Activated CD8-positive, alpha-beta T cell treated with anti-CD3 and anti-CD28 coated beads for 36 hours (primary cell): ENCODE measurements at places on chromosomes 7 and 10. TPM values are rescaled to one million over a fixed set of nuclear protein-coding genes. Genes with fewer than 3 reads are reported as not detected.

- DNase-seq: no peak
Measured at GRCh38 chr10:77776487-77776886, 138.9 kb upstream of the KCNMA1 start.

GRCh38 chr10:35182631-35183510 lies 56.2 kb downstream of the CREM start:
- DNase-seq: no peak

DNA sequence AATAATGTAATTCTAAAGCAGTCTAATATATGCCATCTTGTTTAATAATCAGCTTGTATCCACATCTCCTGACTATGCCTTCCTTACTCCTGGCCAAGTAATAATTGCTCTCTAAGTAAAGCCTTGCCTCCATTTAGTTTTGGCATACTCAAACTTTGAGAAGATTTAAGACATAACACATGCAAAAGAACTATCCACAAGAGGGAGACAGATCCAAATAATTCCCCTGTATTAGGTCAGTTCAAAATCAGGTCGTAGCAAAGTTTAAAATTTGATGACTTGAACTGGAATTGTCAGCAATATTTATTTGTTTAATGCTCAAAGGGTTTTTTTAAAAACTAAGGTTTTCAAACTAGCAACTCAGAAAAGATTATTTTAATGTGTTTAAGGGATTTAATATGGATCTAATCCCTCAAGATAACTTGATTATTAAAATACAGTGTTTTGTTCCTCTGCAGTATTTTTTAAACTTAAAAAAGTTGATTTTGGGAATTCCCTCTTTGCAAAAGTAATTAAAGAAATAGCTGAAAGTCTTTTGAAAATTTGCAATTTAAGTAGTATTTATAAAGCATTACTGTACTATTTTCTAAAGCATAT lies 95.3 kb downstream of the HDAC9 start:
- DNase-seq: no peak

DNA sequence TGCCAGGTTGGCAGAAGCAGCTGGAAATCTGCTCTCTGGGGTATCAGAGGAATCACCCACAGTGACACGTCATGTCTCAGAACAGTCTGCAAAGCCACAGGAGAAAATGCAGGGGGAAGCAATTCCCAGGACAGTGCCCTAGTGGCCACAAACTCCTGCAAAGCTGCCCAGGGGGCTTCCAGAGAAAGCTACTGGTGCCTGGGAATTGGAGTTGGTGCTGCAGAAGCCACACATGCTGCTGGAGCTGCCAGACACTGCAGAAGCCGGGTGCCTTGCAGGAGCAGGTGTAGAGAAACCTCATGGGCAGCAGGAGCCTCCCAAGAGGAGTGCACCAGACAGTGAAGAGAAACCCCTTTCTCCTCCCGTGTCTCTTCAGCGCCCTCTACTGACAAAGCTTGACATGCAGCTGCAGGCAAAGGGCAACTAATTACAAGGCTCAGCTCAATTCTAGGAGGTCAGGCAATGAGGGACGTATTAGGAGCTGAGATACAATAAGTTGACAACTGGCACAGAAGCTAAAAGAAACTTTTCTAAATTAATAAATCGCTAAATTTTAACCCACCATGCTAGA lies 30.2 kb upstream of the NUB1 start:
- DNase-seq: peak; percentile 49

- no peak for DNase-seq
Measured at GRCh38 chr10:118980870-118981269, 48.6 kb upstream of the NANOS1 start.

The ELFN1 gene
- total RNA-seq: 0.36 TPM

- peak; percentile 35 for DNase-seq
Measured at GRCh38 chr7:20440472-20441105, 109.9 kb downstream of the ITGB8 start.

DNA sequence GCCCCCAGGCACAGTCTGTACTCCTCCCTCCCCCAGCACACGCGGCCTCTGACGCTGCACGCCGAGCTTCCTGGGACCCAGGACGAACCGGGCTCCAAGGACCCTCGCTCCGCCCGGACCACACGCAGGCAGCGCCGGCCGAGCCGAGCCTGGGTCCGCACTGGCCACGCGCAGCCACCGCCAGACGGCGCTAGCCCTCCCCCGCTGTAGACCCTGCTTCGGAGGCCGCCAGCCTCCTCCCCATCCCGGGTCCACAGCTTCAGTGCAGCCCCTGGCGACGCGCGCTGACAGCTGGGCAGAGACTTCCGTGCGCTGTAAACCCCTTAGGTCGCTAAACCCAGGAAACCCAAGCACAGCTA lies 936 bp upstream of the TCERG1L start:
- DNase-seq: peak; percentile 5

GRCh38 chr10:101233863-101234262 lies 4.6 kb upstream of the LBX1 start:
- DNase-seq: no peak

GRCh38 chr7:148540041-148540738 lies 50.4 kb upstream of the C7orf33 start:
- no peak for DNase-seq

DNA sequence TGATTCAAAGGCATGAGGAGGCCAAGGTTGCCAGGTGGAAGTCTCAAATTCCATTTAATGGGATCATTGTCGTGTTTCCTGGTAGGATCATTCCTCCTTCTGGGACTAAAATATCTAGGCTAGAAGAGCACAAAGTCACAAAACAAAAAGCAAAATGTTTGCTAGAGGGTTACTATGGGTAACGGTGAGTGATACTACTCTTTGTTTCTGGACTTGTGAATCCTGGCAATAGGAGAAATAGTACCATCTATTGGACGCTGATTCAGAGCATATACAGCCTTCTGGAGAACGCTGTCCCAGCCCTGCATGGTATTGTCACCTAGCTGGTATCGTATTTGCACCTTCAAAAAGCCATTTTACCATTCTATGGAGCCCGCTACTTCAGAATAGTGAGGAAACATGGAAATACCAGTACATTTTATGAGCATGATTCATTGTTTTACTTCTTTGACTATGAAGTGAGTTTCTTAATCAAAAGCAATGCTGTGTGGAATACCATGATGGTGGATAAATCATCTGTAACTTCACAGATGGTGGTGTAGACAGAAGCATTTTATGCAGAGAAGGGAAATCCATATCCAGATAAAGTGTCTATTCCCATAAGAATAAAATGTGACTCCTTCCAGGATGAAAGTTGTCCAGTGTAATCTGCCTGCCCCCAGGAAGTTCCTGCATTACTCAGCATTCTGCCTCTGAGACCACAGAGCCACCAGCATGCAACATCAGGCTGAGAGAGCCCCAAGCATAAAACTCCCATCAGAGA lies 361.0 kb downstream of the ETV1 start:
- DNase-seq: no peak
